ENCODE measurements at places on chromosomes 11 and 22.

DNA sequence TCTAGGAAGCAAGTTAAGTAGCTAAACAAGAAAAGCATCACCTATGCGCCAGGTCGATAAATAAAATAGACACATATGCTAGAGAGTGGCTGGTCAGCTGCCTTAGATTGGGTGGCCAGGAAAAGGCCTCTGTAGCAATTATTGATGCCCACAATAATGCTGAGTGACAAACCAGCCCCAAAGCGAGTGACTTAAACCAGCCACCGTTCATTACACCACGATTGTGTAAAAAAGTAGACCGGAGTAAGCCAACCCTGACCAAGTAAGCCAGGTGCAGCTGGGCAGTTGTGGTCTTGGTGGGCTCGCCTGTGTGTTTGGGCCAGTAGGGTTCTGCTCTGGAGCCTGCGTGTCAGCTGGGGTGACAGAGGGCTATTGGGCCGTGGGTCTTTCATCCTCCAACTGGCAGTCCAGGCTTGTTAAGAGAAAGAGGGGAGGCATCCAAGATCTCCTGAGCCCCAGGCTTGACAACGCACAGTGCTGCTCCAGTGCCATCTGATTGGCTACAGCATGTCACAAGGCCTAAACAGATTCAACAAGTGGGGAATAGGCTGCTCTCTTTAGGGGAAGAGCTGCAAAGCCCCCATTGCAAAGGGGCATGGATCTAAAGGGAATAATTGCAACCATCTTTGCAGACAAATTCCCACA, 100.4 kb upstream of the PARVA start:
- no peaks in the 10 kb centered on the region for H3K27me3 ChIP-seq
- no peak overlapping the region for H3K4me3 ChIP-seq
- H3K27ac ChIP-seq, result no peak overlapping the region

DNA sequence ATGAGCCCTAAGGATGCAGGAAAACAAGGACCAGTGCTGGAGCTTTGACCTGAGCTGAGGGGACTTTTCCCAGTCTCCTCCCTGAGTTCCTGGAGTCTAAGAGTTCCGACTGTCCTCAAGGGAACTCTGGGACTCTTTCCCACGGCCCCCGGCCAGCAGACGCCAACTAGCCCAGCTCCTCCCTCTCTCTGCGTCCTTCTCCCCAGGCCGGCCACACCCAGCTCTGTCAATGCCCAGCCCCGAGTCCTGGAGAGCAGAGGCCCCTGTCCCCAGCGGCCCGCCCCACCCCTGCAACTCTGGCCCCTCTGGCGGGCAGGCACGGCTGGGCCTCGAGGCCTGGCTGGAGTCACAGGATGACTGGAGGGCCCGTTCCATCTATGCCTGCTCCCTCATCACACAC, 29.8 kb downstream of the NECTIN1 start:
- DNase-seq, result no peak
- no peak overlapping the region for H3K27ac ChIP-seq
- peaks cover 26% of the 10 kb centered on the region for H3K4me1 ChIP-seq

GRCh38 chr11:119858288-119858687, 129.3 kb upstream of the NECTIN1 start:
- H3K27ac ChIP-seq, result no peak overlapping the region
- peaks cover 13% of the 10 kb centered on the region for H3K27me3 ChIP-seq

- no peak overlapping the region for H3K4me3 ChIP-seq
- H3K4me1 ChIP-seq, result peaks cover 43% of the 10 kb centered on the region
- H3K27me3 ChIP-seq, result no peaks in the 10 kb centered on the region
- DNase-seq, result peak; percentile 83
These were observed 64.2 kb downstream of the MICAL2 start for GRCh38 chr11:12174477-12175143.

DNA sequence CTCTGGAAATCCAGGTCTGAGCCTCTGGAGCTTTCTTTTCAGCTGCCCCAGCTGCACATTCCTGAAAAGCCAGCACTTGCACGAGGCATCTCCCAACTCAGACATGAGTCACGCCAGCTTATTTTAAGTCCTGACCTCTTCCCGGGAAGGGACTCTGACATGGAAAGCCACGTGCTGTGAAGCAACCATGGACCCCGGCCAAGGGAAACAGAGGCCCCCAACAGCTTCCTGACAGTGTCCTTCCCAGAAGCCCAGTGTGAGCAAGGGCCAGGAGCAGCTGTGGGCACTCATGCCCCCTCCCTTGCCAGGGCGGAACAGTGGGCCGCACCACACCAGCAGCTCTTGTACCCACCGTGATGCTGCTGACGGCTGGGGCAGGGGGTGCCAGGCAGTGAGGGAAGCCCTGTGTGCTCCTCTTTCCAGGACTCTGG, 118.8 kb upstream of the CADM1 start:
- no peak overlapping the region for H3K4me3 ChIP-seq
- no peak for DNase-seq
- no peaks in the 10 kb centered on the region for H3K4me1 ChIP-seq
- no peak overlapping the region for H3K27ac ChIP-seq

GRCh38 chr11:4862447-4863236, 13.6 kb upstream of the OR51S1 start:
- no peak overlapping the region for H3K27ac ChIP-seq
- no peak for DNase-seq
- no peaks in the 10 kb centered on the region for H3K27me3 ChIP-seq
- H3K36me3 ChIP-seq, result no peaks in the 10 kb centered on the region
- H3K4me3 ChIP-seq, result no peak overlapping the region

- no peak for DNase-seq
- H3K36me3 ChIP-seq, result no peaks in the 10 kb centered on the region
- H3K27me3 ChIP-seq, result no peaks in the 10 kb centered on the region
- no peak overlapping the region for H3K4me3 ChIP-seq
These were observed 281.0 kb upstream of the C11orf87 start for GRCh38 chr11:109140857-109141515.

- no peak overlapping the region for H3K27ac ChIP-seq
- no peak for DNase-seq
- no peaks in the 10 kb centered on the region for H3K27me3 ChIP-seq
- no peaks in the 10 kb centered on the region for H3K36me3 ChIP-seq
- H3K4me3 ChIP-seq, result no peak overlapping the region
These were observed 53.8 kb downstream of the SWAP70 start for GRCh38 chr11:9717719-9718118.

GRCh38 chr22:49962751-49963646, 2.4 kb downstream of the PIM3 start:
- 0 out of 2 replicates have a peak, but pooled peaks cover 9% of the 10 kb centered on the region for H3K4me1 ChIP-seq
- 0 out of 2 replicates have a peak, but pooled peaks cover 6% of the 10 kb centered on the region for H3K36me3 ChIP-seq
- H3K27ac ChIP-seq, result no peak overlapping the region
- no peaks in the 10 kb centered on the region for H3K27me3 ChIP-seq

GRCh38 chr22:23401111-23401909, 178.8 kb downstream of the IGLL1 start:
- H3K4me3 ChIP-seq, result no peak overlapping the region
- peaks cover 8% of the 10 kb centered on the region for H3K27me3 ChIP-seq
- DNase-seq, result no peak
- no peaks in the 10 kb centered on the region for H3K36me3 ChIP-seq

- H3K36me3 ChIP-seq, result no peaks in the 10 kb centered on the region
- no peak for DNase-seq
- H3K27me3 ChIP-seq, result no peaks in the 10 kb centered on the region
- no peak overlapping the region for H3K4me3 ChIP-seq
- H3K27ac ChIP-seq, result no peak overlapping the region
These were observed 56.1 kb upstream of the PTPRJ start for GRCh38 chr11:47924184-47924691.

Measured in MM.1S (cell line).